ENCODE measurements at places on chromosomes 7 and 10.

DNA sequence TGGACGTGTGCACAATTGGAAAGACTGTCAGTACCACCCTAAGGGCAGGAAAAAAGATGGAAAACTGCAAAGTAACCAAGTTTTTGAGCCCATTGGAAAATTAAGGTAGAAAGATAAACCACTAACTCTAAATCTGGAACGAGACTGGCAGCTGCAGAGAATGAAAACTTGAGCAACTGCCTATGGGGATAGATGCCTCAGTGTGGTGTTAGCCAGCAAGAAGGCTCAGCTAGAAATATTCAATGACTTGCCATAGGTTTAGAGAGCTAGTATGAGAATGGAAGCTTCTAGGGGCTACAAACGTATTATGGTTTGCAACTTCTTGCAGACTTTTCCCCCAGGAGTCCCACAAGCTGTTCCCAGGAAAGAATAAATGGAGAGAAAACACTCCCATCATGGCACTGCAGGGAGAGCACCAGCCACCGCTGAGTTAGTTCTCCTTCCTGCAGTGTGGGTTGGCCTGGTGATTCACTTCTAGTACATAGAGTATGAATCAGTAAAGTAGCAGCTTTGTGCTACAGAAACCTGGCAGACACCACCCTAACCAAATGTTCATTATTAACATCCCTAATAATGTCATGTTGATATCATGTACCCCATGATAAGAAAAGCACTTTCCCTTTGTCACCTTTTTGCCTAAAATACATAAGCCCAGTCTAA lies 372.4 kb upstream of the VWC2 start:
- no peak for DNase-seq
- no peaks in the 10 kb centered on the region for H3K4me1 ChIP-seq
- no peaks in the 10 kb centered on the region for H3K36me3 ChIP-seq
- no peaks in the 10 kb centered on the region for H3K27me3 ChIP-seq
- H3K27ac ChIP-seq: no peak overlapping the region

GRCh38 chr10:123351715-123352114 lies 197.5 kb downstream of the BUB3 start:
- H3K27me3 ChIP-seq: peaks cover 12% of the 10 kb centered on the region
- H3K4me3 ChIP-seq: no peak overlapping the region
- no peaks in the 10 kb centered on the region for H3K4me1 ChIP-seq
- H3K36me3 ChIP-seq: no peaks in the 10 kb centered on the region

DNA sequence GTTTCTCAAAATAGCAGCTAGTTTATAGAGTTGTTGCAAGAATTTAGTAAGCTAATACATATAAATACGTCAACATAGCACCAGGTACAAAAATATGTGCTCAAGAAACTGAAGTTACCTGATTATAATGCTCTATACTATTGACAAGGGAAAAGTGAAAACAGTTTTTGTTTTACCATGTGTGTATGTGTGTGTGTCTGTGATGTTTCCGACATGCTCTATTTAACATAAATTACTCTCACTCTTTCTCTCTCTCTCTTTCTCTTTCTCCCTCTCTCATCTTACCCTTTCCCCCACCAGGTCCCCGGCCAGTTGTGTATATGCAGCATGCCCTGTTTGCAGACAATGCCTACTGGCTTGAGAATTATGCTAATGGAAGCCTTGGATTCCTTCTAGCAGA lies 4.3 kb downstream of the LIPN start:
- H3K4me3 ChIP-seq: no peak overlapping the region
- no peak overlapping the region for H3K27ac ChIP-seq
- no peaks in the 10 kb centered on the region for H3K4me1 ChIP-seq
- no peak for DNase-seq
- no peaks in the 10 kb centered on the region for H3K36me3 ChIP-seq

GRCh38 chr7:106313456-106313901 lies 28.7 kb upstream of the NAMPT start:
- H3K27me3 ChIP-seq: no peaks in the 10 kb centered on the region
- DNase-seq: no peak
- no peak overlapping the region for H3K27ac ChIP-seq
- no peak overlapping the region for H3K4me3 ChIP-seq
- no peaks in the 10 kb centered on the region for H3K4me1 ChIP-seq

DNA sequence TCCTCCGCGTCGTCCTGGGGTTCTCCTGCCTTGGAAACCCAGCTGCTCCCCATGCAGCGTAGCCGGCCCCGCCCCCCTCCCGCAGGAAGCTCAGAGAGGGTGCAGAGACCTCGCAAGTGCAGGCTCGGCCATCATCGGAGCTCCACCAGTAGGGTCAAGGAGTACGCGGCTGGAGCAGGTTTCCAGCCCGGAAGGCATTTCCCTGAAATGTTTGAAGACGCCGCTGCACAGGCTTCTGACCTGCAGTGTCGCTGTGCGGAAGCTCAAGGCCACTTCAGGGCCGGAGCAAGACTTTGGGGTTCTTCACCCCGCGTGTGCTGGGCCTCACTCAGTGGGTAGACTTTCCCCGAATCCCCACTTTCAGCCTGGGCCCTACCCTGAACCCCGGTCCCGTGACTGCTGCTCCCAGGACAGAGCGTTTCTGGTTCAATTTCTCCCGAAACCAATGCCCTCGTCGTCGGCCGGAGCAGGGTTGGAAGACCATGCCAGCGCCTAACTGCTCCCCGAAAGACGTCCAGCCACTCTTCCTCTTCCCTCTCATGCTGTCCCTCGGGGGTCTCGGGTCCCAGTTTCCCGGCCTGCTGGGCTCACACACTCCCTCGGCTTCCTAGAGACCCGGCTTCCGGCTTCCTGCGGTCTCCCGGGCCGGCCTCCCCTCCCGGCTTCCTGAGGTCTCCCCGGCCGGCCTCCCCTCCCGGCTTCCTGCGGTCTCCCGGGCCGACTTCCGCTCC lies 52.1 kb downstream of the INSIG1 start:
- no peaks in the 10 kb centered on the region for H3K36me3 ChIP-seq
- no peak overlapping the region for H3K4me3 ChIP-seq
- H3K4me1 ChIP-seq: peaks cover 12% of the 10 kb centered on the region
- H3K27me3 ChIP-seq: no peaks in the 10 kb centered on the region

GRCh38 chr10:120931999-120932398 lies 80.8 kb downstream of the WDR11 start:
- H3K4me3 ChIP-seq: no peak overlapping the region
- no peaks in the 10 kb centered on the region for H3K4me1 ChIP-seq
- H3K36me3 ChIP-seq: no peaks in the 10 kb centered on the region
- no peak overlapping the region for H3K27ac ChIP-seq

DNA sequence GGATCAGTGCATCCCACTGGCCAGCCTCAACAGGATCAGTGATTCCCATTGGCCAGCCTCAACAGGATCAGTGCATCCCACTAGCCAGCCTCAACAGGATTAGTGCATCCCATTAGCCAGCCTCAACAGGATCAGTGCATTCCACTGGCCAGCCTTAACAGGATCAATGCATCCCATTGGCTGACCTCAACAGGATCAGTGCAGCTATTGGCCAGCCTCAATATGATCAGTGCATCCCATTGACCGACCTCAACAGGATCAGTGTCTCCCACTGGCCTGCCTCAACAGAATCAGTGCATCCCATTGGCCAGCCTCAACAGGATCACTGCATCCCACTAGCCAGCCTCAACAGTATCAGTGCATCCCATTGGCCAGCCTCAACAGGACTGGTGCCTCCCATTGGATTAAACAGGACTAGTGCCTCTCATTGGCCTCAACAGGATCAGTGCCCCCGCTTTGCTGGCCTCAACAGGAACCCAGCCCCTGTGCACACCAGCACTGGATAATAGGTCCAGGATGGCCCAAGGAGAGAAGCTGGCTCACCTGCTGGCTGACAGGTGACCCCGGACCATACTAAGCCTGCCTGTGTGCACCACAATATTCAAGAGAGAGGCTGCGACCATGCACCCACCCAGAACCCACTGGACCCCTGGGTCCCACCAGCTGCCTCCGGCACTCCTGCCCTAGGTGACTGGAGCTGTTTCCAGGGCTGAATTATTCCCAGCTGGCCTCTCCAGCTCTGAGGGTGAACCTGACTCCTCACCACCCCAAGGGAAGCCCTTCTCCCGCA lies 59.9 kb downstream of the PDGFA start:
- H3K27ac ChIP-seq: no peak overlapping the region
- H3K4me3 ChIP-seq: no peak overlapping the region
- no peaks in the 10 kb centered on the region for H3K4me1 ChIP-seq
- peaks cover 13% of the 10 kb centered on the region for H3K27me3 ChIP-seq

- no peak for DNase-seq
- H3K27ac ChIP-seq: no peak overlapping the region
- H3K36me3 ChIP-seq: no peaks in the 10 kb centered on the region
- H3K4me3 ChIP-seq: no peak overlapping the region
- H3K4me1 ChIP-seq: no peaks in the 10 kb centered on the region
These were observed 17.2 kb downstream of the INPP5F start for GRCh38 chr10:119742947-119743648.

- no peaks in the 10 kb centered on the region for H3K4me1 ChIP-seq
- no peak overlapping the region for H3K4me3 ChIP-seq
- no peak for DNase-seq
- H3K27ac ChIP-seq: no peak overlapping the region
- H3K36me3 ChIP-seq: no peaks in the 10 kb centered on the region
These were observed 177.7 kb downstream of the CHCHD3 start for GRCh38 chr7:132904209-132904608.

DNA sequence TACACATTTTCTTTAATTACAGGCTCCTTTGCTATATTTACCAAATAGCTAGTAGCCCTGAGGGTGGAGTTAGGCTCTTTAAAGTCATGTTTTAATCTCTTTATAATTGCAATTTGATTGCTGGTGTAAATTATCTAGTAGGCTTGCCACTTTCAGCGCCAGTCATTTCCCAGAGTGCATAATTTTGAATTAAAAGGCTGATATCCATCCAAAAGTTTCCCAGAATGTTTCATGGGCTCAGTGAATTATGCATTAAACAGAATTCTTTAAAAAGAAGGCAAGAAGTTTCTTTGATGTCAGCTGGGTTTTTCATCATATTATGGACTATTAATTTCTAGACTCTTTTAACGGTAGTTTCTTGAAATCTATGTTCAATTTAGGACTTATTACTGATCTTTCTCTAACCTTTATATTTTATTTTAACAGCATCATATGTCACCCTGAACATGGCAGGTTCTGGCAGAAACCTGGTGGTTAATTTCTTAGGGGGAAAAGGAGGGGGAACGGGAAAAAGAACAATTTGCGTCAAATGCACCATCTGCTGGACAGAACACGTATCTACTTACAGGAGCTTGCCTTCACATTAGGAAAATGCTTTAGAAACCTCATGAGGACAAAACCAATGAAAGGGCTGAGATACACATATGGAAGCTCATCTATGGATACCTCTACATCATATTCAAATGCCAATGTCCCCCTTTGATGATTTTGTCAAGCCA lies 171.1 kb downstream of the GRM3 start:
- H3K27ac ChIP-seq: no peak overlapping the region
- no peak for DNase-seq
- H3K4me3 ChIP-seq: no peak overlapping the region
- H3K4me1 ChIP-seq: no peaks in the 10 kb centered on the region
- no peaks in the 10 kb centered on the region for H3K27me3 ChIP-seq

DNA sequence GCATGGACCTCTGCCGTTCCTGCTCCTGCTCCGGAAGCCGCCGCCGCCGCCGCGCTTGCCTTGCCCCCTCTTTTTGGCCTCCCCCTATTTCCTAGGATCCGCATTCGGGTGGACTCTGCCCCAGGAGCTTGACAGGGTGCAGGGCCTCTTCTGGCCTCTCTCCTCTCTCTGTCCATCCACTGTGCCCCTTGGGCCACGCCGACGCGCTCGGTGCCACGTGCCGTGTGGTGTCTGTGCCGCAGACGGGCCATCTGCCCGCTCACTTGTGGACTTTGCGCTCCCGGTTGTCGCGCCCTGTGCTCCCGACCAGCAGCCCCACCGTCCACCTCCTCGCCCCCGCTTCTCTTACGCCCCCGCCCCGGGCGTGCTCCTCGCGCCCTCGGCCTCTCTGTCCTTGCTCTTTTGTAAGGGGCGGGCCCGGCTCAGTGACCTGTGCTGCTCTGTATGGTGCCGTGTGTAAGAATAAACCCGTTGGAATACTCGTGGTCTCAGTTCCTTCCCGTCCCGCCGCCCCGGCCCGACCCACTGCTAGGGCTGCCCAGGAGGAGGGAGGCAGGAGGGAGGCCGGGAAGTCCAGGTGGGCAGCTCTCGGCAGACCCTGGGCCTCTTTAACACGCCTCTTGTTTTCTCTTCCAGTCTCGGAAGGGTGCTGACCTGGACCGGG lies 37.0 kb downstream of the AGAP3 start:
- no peak overlapping the region for H3K4me3 ChIP-seq
- DNase-seq: no peak
- H3K36me3 ChIP-seq: no peaks in the 10 kb centered on the region
- H3K27ac ChIP-seq: no peak overlapping the region
- H3K27me3 ChIP-seq: peaks cover 3% of the 10 kb centered on the region

DNA sequence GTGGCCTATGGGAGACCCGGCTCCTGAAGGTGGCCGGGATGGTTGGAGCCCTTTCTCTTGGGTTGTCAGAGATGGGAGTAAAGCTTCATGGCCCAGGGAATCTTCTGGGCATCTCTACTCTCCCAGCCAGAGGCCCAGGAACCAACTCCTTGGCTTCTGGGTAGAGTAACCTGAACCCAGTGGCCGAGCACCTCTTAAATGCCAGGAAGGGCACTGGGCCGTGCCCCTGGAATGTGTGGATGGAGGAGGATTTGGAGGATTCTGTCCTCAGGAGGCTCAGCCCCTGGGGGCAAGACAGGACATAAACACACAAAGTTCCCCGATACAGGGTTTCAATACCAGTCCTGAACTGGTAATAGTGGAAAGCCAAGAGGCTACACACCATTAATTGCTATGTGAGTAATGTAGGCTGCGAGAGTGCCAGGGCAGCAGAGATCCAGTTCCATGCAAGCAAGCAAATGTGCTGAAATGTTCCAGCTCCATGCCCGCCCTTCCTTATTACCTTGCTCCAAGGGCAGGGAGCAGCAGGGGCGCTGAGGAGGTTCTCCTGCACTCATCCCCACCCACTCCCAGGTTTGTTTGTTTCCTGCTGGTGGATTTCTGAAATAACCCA lies 1.2 kb downstream of the PALD1 start:
- no peak overlapping the region for H3K27ac ChIP-seq
- no peak for DNase-seq
- H3K27me3 ChIP-seq: peaks cover 35% of the 10 kb centered on the region
- peaks cover 47% of the 10 kb centered on the region for H3K4me1 ChIP-seq
- no peak overlapping the region for H3K4me3 ChIP-seq
- H3K36me3 ChIP-seq: no peaks in the 10 kb centered on the region

- no peaks in the 10 kb centered on the region for H3K4me1 ChIP-seq
- peaks cover 13% of the 10 kb centered on the region for H3K36me3 ChIP-seq
- no peak overlapping the region for H3K4me3 ChIP-seq
- no peaks in the 10 kb centered on the region for H3K27me3 ChIP-seq
- DNase-seq: no peak
- no peak overlapping the region for H3K27ac ChIP-seq
These were observed 112.0 kb downstream of the RNF32 start for GRCh38 chr7:156752367-156753228.

DNA sequence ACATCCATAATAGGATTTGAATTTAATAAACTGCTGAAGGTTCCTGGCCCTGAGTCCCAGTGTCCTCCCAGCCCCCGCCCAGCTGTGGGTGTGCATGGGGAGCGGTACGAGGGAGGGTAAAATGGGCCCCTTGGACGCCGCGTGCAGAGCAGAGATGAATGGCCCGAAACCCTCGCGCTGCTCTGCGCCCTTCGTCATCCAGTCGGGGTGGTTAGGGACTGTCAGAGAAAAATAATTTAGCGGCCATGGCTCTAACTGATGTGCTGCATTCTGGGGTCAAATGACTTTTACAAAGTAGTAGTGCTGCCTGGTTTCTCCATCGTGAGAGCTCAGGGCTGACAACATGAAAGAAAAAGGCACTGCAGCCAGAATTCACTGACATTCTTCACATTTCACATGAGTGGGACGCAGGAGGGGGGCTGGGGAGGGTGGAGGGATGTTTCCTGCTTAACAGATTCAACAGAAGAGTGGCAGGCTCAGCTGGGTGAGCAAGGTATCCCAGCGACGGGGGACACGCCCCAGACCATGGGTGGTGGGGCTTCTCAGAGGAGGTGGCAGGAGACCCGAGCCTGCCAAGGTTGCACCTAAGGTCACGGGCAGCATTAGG lies 304.5 kb downstream of the WDR37 start:
- H3K4me1 ChIP-seq: peaks cover 9% of the 10 kb centered on the region
- H3K36me3 ChIP-seq: no peaks in the 10 kb centered on the region
- no peaks in the 10 kb centered on the region for H3K27me3 ChIP-seq

All from T-cell (primary cell).